Mesendoderm (in vitro differentiated cells): ENCODE measurements at places on chromosomes 1 and 21.
A peak's percentile ranks its signal among the peaks of the same experiment; 100 is the strongest.

GRCh38 chr1:10242135-10242534 is 31.8 kb downstream of the KIF1B start:
- DNase-seq, result no peak

- peak; percentile 60 for DNase-seq
Measured at GRCh38 chr1:201748335-201748734, 80.6 kb upstream of the IPO9 start.

GRCh38 chr1:159868766-159869165 is 6.3 kb upstream of the VSIG8 start:
- no peak for DNase-seq

DNA sequence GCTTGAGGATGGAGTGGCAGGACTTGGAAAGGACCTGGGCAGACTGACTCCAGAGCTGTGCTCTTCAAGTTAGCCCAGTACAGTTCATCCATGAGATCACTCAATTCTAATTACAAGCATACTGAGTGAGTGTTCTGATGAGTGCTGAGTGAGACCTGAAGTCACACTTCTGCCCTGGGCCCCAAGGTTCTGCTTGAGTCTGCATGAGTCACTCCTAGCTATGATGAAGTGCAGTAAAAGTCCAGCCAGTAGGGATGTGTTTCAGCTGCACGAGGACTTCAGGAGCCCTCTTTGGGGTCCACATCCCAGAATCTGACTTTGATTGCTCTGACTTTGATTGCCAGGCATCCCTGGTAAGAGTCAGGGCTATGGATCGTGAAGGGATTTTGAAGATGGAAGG is 35.8 kb downstream of the PLEKHA6 start:
- no peak for DNase-seq

DNA sequence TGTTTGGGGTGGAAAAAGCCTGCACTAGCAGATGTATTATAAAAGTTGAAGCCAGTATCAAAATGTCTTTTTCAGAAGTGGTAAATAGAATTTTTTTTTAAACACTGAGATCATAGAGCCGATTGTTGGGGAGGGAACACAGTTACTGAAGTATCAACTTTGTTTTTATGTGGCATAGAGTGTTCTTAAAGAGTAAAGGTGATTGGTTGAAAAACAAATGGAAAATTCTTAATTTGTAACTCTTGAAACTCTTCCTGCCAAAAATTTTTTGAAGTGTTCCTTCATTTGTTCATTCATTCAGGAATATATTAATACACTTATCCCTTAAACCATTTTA is 83.3 kb downstream of the DISP1 start:
- no peak for DNase-seq

DNA sequence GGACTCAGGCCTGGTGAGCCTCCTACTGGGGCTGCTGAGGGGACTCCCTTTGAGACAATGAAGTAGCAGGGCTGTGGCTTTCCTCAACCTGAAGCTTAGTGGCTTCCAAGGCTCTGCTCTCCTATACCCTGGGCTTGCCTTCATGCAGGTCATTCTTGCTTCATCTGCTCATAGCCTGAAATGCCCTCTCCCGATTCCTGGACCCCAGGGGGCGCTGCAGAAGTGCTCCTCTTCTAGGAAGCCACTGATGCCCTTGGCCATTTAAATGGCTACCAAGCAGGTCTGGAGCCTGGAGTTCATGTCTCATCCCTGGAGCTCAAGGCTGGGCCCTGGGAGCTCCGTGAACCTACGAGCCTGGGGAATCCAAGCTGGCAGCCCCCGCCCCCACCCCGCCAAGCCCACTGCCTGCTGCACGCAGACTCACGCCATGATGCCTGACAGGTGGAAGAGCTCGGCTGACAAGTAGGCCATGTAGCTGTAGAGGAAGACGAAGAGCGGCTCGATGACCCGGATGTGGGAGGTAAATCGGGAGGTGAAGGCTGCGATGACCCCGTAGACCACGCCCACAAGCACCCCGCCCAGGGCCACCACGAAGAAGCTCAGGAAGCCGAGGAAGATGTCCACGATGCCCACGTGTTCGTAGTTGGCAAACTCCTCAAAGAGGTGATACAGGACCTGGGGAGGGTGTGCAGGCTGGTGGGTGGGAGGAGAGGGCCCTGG is 45.7 kb downstream of the SLC9A1 start:
- DNase-seq, result peak; percentile 80

GRCh38 chr1:43731867-43732531 is 24.7 kb downstream of the ST3GAL3 start:
- DNase-seq, result peak; percentile 42

- DNase-seq, result no peak
Measured at GRCh38 chr1:9269721-9270120, 23.0 kb upstream of the SPSB1 start.

- DNase-seq, result no peak
Measured at GRCh38 chr1:163661391-163661790, 339.6 kb downstream of the NUF2 start.

DNA sequence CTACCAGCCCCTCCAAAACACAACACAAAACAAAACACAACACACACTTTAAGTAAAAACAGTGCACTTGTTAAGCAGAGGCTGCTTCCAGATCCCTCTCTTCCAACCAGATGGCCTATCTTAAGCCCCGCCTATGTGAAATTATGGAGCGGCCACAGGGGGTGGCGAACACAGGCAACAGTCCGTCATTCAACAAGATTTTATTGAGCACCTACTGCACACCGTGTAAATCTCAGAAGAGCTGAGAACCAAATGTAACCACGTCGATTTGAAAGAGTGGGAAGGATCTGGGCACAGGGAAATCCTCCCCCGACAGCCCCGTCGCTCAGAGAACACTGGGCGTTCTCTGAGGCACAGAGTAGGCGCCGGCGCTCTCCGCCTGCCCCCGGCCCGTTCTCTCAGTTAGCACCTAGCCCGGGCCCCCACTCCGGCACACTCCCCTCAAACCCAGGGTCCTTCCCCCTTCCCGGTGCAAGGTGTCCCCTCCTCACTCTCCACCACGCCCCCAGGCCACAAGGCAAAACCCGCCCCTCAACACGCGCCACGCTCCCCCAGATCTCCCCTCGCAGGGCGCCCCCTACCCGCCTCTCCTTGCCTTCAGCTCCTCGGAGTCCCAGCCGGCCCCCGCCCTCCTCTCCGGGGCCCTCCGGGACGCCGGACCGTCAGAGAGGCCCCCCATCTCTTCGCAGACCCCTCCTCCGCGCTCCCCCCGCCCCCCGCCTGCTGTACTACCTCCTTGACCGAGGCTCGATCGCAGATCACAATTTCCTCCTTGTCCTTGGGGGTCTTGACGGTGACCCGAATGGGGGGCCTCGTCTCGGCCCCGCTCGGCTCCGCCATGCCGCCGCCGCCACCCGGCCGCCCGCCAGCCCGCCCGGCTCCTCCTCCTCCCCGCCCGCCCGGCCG is 483 bp downstream of the UBQLN4 start:
- peak; percentile 83 for DNase-seq

DNA sequence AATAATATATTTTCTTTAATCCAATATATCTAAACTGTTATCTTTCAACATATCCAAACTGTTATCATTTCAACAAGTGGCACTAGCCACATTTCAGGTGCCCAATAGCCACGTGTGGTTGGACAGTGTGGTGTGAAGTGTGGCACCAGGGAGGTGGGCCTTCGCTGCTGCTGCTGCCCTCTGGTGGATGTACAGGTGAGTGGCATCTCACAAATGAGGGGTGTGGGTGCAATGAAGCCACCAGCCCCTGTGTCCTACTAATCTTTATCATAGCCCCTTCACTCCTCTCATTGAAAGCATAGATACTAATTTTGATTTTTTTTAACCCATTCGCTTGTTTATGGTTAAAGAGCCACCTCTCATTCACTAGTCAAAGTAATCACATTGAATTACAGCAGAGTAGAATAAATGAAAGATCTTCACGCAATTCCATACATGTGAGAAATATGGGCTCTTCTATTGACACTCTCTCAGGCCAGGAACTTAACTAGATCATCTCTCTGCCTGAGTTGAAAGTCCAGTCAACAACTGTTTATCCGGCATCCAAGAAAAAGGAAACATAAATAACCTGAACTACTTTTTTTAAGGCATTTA is 499.2 kb downstream of the OMA1 start:
- DNase-seq, result no peak
